ENCODE measurements at places on chromosomes 16 and 17.

- H3K27ac ChIP-seq: no peak overlapping the region
These were observed 146.3 kb downstream of the CMIP start for GRCh38 chr16:81590714-81591544.

DNA sequence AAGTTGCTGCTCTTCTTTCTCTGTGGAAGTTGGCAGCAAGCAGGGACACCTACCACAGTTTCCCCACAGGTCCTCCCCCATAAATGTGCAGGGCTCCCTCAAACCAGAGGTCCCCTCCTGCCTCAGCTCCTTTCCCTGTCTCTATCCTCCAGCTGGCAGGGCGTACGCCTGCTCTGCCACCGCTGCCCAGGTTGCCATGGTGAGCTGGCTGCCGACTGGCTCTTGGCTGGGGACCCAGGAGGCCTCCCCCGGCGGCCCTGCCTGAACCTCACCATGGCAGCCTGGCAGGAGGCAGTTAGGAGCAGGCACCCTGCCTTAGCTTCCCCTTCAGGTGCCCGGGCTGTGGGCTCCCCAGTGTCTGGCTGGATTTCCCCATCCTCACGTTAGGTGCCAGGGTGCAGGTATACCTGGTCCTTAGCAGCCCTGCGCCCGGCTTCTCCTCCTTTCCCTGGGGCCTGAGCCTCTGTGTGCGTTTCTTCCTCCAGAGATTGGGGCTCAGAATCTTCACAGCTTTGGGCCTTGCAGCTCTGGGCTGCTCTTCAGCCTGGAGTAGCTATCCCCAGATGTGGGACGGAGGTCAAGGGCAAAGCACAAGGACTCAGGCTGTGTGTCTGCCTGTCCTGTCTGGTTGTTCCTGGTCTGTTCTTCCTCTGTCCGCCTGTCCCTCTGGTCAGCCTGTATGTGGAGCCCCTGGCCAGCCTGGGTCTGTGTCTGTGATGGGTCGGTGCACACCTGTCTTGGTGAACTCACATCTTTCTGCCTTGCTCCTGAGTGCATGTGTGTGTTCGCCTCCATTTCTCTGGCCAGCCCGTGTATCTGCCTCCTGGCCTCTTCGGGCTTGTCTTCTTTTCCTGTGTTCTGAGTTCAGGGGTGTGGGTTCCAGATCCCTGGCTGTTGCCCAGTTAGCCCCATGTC, 15.7 kb downstream of the GJD3 start:
- peaks cover 10% of the 10 kb centered on the region for H3K36me3 ChIP-seq
- H3K4me1 ChIP-seq: peaks cover 59% of the 10 kb centered on the region
- H3K27ac ChIP-seq: no peak overlapping the region
- H3K4me3 ChIP-seq: no peak overlapping the region
- no peak for DNase-seq
- no peaks in the 10 kb centered on the region for H3K27me3 ChIP-seq

DNA sequence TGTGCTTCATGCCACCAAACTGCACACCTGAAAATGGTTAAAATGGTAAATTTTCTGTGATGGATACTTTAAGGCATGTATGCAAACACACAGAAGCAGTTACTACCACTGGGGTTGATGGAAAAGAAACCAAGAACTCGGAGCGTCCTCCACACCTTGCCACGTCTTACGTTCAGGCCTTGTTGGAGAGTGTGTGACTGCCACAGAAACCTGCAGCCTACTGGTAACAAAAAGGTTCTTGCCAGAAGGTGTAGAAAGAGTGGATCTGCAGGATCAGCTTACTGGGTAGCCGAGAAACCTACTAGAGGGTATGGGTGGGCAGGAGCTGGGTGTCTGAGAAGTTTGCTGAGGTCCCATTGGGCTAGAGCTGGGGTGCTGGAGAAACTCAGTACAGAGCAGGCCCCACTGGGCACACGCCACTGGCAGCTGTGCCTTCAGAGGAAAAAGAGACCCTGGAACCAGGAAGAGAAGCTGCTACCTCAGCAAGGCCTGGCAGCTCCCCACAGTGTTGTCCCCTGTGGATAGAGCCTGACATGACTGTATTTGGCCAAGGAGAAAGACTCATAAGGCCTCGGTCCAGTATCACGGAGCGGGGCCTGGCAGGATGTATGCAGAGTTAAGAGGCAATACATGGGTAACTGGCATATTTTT, 204.6 kb downstream of the SEC14L1 start:
- no peak for DNase-seq
- no peaks in the 10 kb centered on the region for H3K27me3 ChIP-seq
- H3K36me3 ChIP-seq: no peaks in the 10 kb centered on the region
- H3K4me3 ChIP-seq: no peak overlapping the region

GRCh38 chr17:57919918-57920317, 35.3 kb downstream of the CUEDC1 start:
- peaks cover 24% of the 10 kb centered on the region for H3K4me1 ChIP-seq
- no peak overlapping the region for H3K27ac ChIP-seq
- no peaks in the 10 kb centered on the region for H3K36me3 ChIP-seq
- H3K27me3 ChIP-seq: no peaks in the 10 kb centered on the region
- no peak overlapping the region for H3K4me3 ChIP-seq

Measured in cardiac muscle cell (in vitro differentiated cells and primary cell).